ENCODE measurements at places on chromosomes 7 and 10.

DNA sequence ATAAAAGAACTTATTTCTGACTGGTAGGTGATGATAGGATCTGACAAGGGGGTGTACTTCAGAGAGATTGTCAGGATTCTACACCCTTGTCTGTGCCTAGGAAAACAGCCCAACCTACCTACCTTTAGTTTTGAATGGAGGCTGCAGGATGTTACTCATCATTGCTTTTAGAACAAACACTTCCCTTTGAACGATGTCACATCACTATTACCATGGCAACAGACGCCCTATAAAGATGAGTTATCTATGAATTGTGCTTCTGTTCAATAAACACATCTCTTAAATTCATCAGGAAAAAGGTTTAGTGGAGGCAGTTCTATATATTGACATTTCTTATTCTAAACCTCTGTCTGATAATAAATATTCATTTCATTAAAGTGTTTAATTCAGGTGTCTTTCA lies 362.4 kb downstream of the CNTNAP2 start:
- no peak for DNase-seq

DNA sequence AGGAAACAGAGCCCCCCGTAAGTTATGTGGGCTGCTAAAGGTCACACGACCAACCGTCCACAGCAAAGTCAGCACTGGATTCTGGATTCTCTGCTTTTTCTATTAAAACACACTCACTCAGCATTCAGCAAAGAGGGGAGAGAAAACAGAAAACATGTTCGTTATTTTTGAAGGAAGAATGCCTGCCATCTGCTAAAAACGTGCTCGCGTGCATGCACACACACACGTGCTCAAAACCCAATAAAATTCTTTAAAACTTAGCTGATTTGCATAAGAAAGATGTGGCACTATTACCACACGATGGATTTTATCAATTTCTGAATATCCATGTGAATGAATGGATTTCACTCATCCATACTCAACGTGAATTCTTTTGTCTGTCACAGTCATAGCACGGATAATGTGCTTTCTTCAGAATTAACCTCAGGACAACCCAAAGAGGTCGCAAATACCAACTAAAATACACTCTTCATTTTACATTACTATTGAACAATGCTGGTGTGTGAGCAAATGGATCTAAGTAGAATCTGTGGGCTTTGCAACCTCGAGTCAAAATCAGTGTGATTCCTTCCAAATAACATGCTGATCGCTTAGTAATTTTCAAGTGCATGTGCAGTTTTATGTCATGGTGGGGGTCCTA lies 40.8 kb downstream of the NRP1 start:
- no peak for DNase-seq

- no peak for DNase-seq
These were observed 3.2 kb upstream of the MTG1 start for GRCh38 chr10:133390597-133391248.

- DNase-seq: no peak
These were observed 41.8 kb downstream of the EGFR start for GRCh38 chr7:55060636-55061022.

DNA sequence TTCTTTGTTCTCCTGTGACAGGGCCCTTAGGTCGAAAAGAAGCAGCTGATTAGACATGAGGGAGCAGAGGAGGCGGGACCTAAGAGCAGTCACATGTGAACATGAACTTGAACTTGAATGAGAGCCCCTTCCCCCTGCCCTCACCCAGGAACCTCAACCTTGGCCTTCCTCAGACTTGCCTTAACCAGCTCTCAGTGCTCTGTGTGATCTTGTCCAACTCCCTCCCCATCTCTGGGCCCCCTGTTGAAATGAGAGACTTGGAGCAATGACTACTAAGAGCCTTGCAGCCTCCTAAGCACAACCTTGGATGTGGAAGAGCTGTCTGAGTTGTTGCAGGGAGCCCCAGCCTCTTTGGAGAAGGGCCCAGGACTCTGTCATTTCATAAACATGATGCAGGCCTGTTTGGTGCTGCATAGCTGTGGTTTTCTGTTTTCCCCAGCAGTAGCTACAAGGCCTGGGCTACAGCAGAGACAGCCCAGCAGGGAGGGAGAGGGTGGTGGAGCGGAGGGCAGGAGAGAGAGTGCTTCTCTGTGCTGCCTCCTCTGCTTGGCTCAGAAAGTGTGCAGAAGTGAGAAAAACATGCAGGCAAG lies 123.9 kb upstream of the ZMIZ1 start:
- no peak for DNase-seq

GRCh38 chr10:30134171-30134945 lies 75.0 kb upstream of the JCAD start:
- DNase-seq: no peak

GRCh38 chr10:88783724-88784123 lies 18.8 kb upstream of the LIPM start:
- no peak for DNase-seq

GRCh38 chr7:24762771-24763170 lies 5.5 kb upstream of the GSDME start:
- no peak for DNase-seq
